PC-3 (cell line): ENCODE measurements at places on chromosomes 3 and 15. TPM values are rescaled to one million over a fixed set of nuclear protein-coding genes. Genes with fewer than 3 reads are reported as not detected.
A peak's percentile ranks its signal among the peaks of the same experiment; 100 is the strongest.

DNA sequence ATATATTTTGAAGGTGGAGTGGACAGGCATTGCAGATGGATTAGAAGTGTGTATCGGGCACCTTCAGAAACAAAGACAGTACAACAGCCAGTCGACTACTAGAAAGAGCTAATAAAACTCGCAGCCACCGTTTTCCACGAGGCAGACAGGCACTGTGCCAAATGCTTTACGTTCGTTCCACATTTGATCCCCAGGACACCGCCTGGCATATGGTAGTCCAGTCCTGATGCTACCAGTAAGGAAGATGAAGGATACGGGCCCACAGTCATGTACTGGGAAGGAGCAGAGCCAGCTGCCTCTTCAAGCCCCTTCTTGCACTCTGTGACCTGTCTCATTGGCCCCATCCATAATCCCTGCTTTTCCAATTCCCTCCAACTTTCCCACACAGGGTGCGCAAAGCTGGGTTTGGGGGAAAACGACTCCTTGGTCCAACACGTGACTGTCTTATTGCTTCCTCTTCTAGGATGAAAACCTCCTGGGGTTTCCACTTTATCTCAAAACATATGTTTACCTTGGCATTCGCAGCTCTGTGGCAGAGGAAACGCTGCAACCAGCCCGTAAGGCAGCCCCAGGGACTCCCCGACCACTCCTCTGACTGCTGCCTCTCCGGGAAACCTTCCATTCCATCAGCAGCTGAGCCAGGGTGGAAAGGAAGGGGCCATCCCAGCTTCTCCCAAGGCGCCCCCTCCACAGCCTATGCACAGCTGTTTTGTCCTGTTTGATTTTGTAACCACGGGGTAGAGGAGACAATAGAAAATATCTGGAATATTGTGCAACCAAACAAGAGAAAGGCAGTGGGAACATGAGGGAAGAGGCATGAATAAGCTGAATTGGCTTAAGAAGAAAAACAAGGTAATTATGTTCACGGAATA lies 107.4 kb downstream of the ADAMTS17 start:
- H3K4me3 ChIP-seq = no peak overlapping the region
- no peaks in the 10 kb centered on the region for H3K36me3 ChIP-seq
- H3K4me1 ChIP-seq = no peaks in the 10 kb centered on the region
- DNase-seq = no peak
- H3K27ac ChIP-seq = no peak overlapping the region

DNA sequence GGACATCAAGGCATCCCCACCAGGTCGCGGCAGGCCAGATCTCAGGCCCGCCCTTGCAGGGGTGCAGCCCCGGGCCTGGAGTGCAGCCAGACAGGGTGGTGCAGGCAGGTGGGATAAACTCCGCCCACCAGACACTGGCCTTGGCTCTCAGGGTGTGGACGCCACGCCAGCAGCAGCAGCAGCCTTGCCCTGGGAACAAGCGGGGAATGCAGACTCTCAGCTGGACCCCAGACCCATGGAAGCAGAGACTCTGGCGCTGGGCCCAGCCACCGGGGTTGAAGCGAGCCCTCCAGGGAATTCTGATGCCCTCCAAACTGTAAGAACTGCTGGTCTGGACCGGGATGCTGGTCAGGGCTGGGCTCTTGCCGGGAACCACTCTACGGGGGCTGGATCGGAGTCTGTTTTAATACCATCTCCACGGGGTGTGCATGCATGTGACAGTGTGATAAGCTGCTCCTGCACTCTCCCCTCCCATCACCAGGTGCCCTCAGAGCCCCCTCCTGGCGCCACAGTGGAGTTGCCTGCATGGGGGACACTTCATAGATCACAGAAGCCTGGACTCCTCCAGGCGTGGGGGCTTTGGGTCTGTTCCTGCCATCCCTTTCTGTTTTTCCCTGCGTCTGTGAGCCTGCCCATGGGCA lies 142.7 kb downstream of the NSMCE3 start:
- no peak overlapping the region for H3K4me3 ChIP-seq
- no peak for DNase-seq
- H3K36me3 ChIP-seq = no peaks in the 10 kb centered on the region
- no peaks in the 10 kb centered on the region for H3K27me3 ChIP-seq

DNA sequence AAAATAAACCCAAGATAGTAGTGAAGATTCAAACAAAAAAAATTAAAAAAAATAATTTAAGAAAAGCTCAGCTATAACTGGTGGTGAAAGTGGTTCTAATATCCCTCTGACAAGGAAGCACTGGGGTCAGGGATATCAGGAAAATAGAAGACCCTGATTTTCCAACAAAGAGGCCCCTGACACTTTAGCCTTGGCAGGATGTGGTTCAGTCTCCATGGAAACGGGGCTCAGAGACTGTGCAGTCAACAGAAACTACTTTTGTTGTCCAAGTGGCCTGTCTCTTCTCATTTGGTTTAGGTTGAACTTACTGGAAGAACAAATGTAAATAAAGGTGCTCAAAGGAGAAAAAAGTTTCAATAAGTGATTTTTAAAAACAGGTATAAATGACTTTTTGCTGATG lies 27.2 kb downstream of the INTS14 start:
- H3K27ac ChIP-seq = no peak overlapping the region
- no peak for DNase-seq
- peaks cover 16% of the 10 kb centered on the region for H3K4me1 ChIP-seq
- peaks cover 13% of the 10 kb centered on the region; the same call in 1 of the 2 replicates for H3K36me3 ChIP-seq

- no peak overlapping the region for H3K4me3 ChIP-seq
- no peak for DNase-seq
- H3K36me3 ChIP-seq = no peaks in the 10 kb centered on the region
- no peaks in the 10 kb centered on the region for H3K27me3 ChIP-seq
Measured at GRCh38 chr3:149990423-149990948, 19.8 kb upstream of the PFN2 start.

- peaks cover 24% of the 10 kb centered on the region for H3K4me1 ChIP-seq
- DNase-seq = no peak
- no peak overlapping the region for H3K27ac ChIP-seq
- H3K27me3 ChIP-seq = no peaks in the 10 kb centered on the region
- H3K36me3 ChIP-seq = peaks cover 22% of the 10 kb centered on the region
Measured at GRCh38 chr3:180913581-180914404, 1.3 kb downstream of the FXR1 start.

GRCh38 chr3:25527801-25528200 lies 99.7 kb downstream of the RARB start:
- no peaks in the 10 kb centered on the region for H3K36me3 ChIP-seq
- H3K4me1 ChIP-seq = no peaks in the 10 kb centered on the region
- H3K27ac ChIP-seq = no peak overlapping the region
- DNase-seq = no peak
- H3K27me3 ChIP-seq = peaks cover 41% of the 10 kb centered on the region

DNA sequence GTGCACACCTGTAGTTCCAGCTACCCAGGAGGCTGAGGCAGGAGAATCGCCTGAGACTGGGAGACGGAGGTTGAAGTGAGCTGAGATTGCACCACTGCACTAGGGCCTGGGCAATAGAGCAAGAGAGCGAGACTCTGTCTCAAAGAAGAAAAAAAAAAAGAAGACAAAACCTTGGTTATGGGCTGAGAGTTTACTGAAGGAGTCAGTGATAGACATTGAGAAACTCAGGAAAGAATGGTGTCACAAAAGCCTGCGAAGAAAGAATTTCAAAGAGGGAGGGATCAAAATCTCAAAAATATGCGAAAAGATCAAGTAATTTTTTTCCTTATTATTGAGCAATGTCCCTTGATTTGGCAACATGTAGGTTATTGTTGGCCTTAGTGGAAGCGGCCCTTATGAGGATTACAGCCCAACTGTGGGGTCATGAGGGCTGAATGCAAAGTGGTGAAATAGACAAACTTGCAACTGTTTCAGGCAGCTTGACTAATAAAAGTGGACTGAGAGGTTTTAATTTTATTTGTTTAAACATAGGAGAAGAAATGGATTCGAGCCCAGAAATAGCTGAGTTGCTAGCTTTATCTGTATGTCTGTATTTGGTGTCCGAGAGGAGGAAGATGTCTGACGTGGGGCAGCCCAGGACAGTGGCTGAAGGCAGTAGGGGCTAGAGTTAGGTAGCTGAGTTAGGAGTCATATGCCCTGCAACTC lies 18.8 kb upstream of the CELF6 start:
- peaks cover 19% of the 10 kb centered on the region for H3K4me1 ChIP-seq
- peak; percentile 2 for DNase-seq
- no peak overlapping the region for H3K27ac ChIP-seq
- H3K4me3 ChIP-seq = no peak overlapping the region

DNA sequence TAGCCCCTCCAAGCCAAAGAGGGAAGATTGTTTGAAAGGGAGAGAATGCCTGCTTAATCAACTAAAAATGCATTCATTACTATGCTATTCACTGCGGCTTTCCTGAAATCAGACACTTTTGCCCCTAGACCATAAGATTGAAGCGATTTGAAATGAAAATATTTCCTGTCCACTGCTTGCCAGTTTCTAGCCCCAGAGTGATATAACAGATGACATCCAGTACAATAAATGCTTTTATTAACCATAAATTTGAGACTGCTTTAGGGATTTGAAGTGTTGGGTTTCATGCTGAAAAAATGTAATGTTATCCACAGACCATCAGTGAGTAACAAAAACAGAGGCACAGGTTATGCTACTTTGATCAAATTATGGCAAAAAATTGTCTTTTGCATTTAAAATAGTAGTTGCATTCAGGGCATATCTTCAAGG lies 14.1 kb downstream of the IL17RD start:
- H3K4me1 ChIP-seq = peaks cover 37% of the 10 kb centered on the region
- H3K36me3 ChIP-seq = no peaks in the 10 kb centered on the region
- H3K27ac ChIP-seq = peak overlapping the region; percentile 48
- no peaks in the 10 kb centered on the region for H3K27me3 ChIP-seq

DNA sequence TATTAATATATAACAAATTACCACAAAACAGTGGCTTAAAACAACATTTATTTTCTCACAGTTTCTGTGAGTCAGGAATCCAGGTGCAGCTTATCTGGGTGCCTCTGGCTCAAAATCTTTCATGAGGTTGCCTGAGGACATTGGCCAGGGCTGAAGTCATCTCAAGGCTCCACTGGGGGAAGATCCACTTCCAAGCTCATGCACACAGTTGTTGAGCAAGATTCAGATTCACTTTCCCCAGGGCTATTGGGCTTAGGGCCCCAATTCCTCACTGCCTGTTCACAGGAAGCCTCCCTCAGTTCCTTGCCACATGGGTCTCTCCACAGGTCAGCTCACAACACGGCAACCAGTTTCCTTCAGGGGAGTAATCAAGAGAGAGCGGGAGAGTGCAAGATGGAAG lies 35.0 kb downstream of the RFTN1 start:
- no peaks in the 10 kb centered on the region for H3K27me3 ChIP-seq
- no peak overlapping the region for H3K4me3 ChIP-seq
- DNase-seq = peak; percentile 42
- H3K27ac ChIP-seq = no peak overlapping the region
- H3K36me3 ChIP-seq = no peaks in the 10 kb centered on the region
- 0 out of 2 replicates have a peak, but pooled peaks cover 8% of the 10 kb centered on the region for H3K4me1 ChIP-seq

DNA sequence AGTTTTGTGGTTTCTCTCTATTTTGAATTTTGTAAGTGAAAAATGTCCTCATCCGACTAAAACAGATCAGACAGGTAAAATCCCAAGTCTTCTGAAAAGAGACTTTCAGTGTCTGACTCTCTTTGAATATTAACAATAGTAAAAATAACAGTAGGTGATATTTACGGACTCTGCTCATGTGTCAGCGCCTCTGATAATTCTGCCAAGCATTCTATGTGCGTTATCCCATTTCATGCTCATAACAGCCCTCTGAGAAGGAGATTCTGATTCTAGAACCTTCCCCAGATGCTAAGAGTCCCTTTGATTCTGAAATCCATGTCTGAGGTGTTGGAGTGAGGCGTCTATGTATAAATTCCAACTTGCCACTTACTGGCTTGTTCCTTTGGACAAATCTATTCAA lies 282.8 kb downstream of the FEZF2 start:
- H3K36me3 ChIP-seq = no peaks in the 10 kb centered on the region
- DNase-seq = no peak
- H3K4me3 ChIP-seq = no peak overlapping the region
- H3K27ac ChIP-seq = no peak overlapping the region
- H3K4me1 ChIP-seq = no peaks in the 10 kb centered on the region

- H3K36me3 ChIP-seq = no peaks in the 10 kb centered on the region
- H3K4me3 ChIP-seq = peak overlapping the region; percentile 84
- H3K27me3 ChIP-seq = no peaks in the 10 kb centered on the region
Measured at GRCh38 chr3:33439546-33440327, 468 bp downstream of the UBP1 start.

DNA sequence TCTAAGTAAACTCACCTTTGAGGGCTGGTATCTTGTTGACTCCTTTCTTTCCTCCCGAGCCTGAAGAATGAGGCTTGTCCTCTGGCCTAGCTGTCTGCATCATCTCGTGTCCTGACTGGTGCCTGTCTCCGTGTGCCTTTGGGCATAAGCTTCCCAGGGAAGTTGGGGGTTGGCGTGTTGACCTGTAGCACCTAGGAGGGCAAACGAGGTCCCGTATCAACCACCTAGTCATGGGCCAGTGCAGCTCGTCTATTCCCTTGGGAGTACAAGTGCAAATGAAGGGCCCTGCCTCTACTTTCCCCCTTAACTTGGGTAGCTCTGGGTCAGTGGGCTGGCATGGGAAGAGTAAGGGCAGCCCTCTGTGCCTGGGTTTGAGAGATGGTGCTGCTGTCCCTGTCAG lies 8.7 kb downstream of the TEX264 start:
- no peak overlapping the region for H3K4me3 ChIP-seq
- no peak for DNase-seq
- no peaks in the 10 kb centered on the region for H3K27me3 ChIP-seq
- peaks cover 23% of the 10 kb centered on the region for H3K4me1 ChIP-seq

GRCh38 chr3:11622586-11623550 lies 20.8 kb downstream of the VGLL4 start:
- H3K27me3 ChIP-seq = no peaks in the 10 kb centered on the region
- peaks cover 6% of the 10 kb centered on the region; the same call in 1 of the 2 replicates for H3K36me3 ChIP-seq
- H3K4me1 ChIP-seq = no peaks in the 10 kb centered on the region
- DNase-seq = no peak
- no peak overlapping the region for H3K27ac ChIP-seq

DNA sequence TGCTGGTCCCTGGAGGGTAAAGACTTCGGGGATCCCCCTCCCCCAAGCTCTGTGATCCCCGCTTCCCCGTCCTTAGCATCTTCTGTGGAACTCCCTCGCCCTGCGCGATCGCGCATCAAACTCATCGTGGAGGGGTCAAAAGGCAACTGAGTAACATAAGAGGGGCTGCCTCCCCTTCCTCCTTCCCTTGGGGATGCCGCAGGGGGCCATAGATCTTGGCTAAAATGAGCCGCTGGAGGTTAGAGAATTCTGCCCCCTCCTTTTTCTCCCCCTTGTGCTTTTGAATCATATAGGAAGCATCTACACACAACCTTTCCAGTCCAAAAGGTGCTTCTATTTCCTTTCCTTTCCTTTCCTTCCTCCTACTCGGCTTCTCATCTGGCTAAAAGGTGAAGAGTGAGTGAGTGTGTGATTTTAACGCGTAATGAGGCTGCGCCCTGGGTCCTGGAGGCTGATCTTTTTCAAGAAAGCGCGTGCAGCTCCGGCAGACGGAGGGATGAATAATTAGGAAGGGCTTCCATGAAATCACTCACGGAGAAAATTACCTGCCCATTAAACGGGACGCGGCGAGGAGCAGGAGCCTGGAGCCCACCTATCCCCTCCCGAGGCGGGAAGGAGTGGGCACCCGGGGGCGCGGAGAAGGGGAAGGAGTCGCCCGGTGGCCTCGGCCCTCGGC lies 831 bp upstream of the ROBO2 start:
- H3K36me3 ChIP-seq = no peaks in the 10 kb centered on the region
- H3K4me1 ChIP-seq = no peaks in the 10 kb centered on the region
- no peak for DNase-seq
- no peak overlapping the region for H3K27ac ChIP-seq
- peak overlapping the region; percentile 29; the same call in 1 of the 2 replicates for H3K4me3 ChIP-seq
- peaks cover 72% of the 10 kb centered on the region for H3K27me3 ChIP-seq

- peaks cover 24% of the 10 kb centered on the region for H3K4me1 ChIP-seq
- H3K27ac ChIP-seq = no peak overlapping the region
- H3K4me3 ChIP-seq = no peak overlapping the region
- H3K27me3 ChIP-seq = no peaks in the 10 kb centered on the region
- peak; percentile 79 for DNase-seq
Measured at GRCh38 chr3:120418866-120419490, 31.8 kb downstream of the FSTL1 start.

The SYNPR gene
- total RNA-seq = not detected in 2 replicates

The UBE2Q2 gene
- 18.5 and 20.3 TPM in 2 replicates for total RNA-seq
